A673 (cell line): ENCODE measurements at places on chromosomes 11 and 22. TPM values are rescaled to one million over a fixed set of nuclear protein-coding genes. Genes with fewer than 3 reads are reported as not detected.

AP1B1 gene
- 68.1 and 75.2 TPM in 2 replicates for total RNA-seq

KIRREL3 gene
- not detected in 2 replicates for total RNA-seq

TEX12 gene
- total RNA-seq: 0.26 and 0.41 TPM in 2 replicates

DNA sequence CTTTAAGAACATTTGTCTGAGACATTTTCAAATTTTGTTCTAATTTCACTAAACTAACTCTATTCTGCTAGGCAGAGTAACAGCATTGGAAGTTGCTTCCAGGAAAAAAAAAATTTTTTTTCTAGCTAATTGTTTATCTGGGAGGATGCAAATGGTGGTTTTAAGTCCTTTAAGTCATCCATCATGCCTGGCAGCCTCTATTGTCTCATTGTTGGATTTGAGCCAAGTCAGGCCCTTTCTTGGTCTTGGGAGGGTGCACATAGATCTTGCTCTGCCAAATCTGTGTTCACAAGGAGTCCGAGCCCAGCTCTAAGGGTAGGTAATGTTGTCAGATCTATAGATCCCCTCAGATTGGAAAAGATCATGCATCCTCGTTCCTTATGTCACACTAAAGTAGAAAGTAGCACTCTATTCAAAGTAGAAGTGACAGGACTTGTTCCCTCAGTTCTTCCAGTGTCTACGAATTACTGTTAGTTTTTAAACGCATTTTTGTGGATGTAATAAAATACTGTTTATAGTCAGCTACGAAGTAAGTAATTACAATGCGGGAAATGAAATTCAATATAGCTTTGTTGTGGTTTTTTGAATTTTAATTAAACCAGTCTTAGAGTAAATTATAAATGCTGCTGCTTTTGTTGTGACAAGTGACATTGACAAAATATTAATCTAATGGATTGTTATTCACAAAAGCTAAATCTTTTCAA, 166.0 kb upstream of the RASSF10 start:
- DNase-seq: peak; percentile 93

DNA sequence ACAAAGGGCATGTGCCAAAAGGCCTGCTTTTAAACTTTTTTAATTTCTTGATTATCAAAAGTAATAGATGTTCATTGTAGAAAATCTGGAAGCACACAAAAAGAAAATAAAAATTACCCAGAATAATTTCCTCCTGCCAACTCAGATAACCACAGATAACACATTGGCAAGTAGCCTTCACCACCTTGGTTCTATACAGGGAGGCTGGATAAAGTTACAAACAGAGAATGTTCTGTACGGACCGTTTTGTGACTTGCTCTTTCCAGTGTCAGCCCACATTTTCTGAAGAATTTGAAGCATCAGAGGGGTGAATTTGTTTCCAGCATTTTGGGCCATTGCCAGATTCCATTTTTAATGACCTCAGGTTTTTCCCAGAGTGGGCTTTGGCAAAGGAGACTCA, 23.5 kb downstream of the TUG1 start:
- no peak for DNase-seq

GRCh38 chr11:45885921-45886721, 670 bp downstream of the MAPK8IP1 start:
- no peak for DNase-seq

LDHAL6A gene
- total RNA-seq: not detected in 2 replicates

- no peak for DNase-seq
These were observed 3.4 kb downstream of the PANX2 start for GRCh38 chr22:50173983-50174355.

DNA sequence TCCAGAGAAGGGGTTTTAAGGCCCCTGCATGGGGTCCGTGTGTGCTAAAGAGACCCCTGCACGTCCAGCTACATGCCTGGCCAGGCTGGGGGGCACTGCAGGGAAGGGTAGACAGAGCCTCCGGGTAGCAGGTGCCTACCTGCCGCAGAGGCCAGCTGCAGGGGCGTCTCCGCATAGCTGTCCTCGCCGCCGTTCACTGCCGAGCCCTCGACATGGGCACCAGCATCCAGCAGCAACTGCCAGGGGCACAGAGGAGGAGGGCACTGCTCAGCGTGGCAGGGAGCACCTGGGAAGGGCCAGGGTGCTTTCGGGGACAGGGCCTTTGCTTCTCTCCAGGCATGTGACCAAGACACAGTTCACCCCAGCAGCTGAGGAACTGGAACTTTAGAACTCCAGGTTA, 59.7 kb downstream of the NAT10 start:
- no peak for DNase-seq

DNA sequence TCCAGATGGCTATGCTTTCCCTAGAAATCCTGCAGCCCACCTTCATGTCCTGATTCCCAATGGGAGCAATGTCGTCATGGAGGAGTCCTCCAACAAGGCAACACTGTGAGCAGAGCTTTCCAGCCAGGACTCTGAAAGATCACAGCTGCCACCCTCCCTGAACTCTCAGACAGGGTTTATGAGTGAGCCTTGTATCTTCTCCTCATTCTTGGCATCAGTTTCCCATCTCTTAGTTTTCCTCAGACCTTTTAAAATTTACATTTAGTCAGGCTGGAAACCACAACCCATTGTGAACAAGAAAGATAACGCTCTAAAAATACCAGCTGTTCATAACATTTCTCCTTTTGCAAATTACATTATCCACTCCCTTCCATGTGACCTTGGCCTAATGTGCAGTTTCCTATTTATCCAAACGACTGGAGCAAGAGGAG, 15.6 kb upstream of the LYVE1 start:
- peak; percentile 17 for DNase-seq

GRCh38 chr11:34134765-34135164, 29.3 kb downstream of the NAT10 start:
- DNase-seq: no peak

DNA sequence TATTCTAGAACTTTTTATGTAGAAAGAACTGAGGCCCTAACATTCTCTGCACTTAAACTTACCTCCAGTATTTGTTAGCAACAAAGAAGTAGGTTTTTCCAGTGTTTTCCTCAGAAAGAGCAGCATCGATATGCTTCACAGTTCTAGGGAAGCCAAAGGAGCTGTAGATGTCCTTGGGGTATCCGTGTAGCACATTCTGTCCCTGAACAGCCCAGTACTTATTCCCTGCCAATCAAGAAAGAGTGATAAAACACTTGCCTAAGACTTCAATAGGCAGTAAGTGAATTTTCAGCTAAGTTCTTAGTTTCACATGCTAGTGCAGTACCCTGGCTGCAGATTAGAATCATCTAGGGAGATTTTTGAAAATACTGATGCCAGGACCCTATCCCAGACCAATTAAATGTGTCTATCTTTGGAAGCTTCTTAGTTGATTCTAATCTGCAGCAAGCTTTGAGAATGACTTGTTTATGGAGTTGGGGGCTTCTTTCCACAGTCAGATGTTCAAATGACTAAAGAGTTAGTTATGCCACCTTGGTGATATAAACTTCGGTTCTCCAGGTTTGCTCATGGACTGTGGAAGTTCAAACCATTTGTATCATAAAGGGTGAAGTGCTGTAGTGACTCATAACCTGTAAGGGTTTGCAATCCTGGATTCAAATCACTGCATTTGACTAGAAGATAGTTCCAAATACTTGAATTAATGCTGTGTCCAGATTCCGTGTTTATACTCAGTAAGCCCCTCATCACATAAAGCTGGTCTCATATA, 6.5 kb downstream of the MMP1 start:
- no peak for DNase-seq

LIMK2 gene
- total RNA-seq: 27.9 and 33.4 TPM in 2 replicates

DNA sequence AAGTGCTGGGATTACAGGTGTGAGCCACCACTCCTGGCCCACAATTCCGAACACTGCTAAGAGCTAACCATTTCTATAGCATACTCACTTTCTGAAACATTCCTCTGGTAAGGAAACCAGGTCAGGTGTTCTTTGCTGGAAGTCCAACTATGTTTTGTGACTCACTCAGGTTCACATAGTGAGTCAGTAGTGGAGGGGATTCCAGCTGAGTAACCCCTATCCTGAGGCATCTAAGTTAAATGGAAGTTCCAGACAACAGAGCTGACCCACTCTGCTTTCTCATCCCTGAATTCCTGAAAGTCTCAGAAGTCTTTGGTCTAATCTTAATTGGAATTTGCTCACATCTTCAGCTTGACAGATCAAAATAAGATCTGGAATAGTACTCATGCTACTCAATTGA, 3.0 kb upstream of the CHRNA10 start:
- no peak for DNase-seq

- no peak for DNase-seq
These were observed 92.3 kb upstream of the AMOTL1 start for GRCh38 chr11:94675813-94676212.

DNA sequence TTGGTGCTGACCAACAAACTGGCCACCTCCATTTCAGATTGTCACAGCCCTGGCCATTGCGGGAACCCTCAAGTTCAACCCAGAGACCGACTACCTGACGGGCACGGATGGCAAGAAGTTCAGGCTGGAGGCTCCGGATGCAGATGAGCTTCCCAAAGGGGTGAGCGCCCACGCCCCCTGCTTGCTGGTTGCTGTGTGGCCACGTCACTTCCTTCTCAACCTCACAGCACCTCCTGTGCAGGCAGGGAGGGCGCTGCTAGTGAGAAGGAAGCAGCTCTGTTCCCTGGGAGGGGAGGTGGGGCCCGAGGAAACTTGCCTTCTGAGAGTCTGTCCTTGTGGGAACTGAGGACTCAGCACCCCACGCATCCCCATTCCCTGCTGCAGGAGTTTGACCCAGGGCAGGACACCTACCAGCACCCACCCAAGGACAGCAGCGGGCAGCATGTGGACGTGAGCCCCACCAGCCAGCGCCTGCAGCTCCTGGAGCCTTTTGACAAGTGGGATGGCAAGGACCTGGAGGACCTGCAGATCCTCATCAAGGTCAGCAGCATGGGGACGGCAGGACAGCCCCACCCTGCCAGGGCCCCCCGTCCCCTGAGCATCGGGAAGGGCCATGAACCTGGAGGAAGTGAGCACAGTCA, 19.3 kb downstream of the POLR3H start:
- peak; percentile 67 for DNase-seq

GRCh38 chr11:70581991-70582885, 183.9 kb downstream of the CTTN start:
- DNase-seq: no peak

SMTNL1 gene
- total RNA-seq: not detected in 2 replicates

DNA sequence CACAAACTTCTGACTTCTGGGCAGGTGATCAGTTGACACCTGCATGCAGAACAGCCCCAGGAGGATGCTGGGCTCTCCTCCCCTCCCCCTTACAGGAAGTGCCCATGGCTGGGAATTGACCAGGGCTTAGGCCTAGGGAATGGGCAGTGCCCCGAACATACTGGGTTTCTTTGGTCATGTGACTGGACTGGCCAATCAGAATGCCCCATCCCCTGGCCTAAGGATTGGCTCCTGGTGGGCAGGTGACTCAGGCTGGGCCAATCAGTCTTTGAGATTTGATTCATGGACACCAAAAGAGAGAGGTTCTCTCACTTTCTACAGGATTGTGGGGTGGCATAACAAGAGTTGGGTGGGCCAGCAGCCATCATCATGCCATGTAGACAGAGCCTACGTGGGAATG, 37.1 kb downstream of the MCM5 start:
- peak; percentile 37 for DNase-seq

DNA sequence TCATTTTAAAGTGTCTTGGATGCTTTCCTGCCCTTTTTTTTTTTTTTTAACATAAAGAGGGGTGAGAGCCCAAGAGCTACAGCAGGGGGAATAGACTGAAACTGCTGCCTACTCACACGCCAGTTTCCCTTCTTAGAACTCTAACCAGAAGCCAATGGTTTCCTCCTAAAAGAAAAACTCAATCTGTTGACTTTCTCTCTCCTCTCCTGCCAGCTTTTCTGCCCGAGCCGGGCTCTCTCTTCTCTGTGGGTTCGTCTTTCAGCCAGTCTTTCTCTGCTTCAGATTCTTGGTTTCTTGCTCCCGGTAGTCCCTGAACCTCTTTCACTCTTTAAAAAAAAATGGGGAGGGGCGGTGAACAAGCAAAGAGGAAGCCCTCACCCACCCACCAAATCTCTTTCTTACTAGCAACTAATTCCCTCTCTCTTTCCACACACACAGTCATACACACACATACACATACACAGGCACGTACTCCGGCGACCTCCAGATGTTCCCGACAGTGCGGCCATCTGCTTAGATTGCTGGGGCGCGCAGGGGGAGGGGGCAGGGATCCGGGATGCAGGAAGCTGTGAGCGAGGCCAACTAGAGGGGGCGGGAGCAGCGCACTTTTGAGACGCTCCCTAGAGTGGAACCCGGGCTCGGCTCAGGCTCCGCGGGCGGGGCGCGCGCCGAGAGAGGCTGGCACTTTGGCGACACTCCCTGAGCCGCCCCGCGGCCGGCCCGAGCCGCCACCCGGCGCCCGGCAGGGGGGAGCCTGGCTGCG, 444 bp upstream of the TSKU start:
- DNase-seq: peak; percentile 99

OTOG gene
- not detected in 2 replicates for total RNA-seq

DNA sequence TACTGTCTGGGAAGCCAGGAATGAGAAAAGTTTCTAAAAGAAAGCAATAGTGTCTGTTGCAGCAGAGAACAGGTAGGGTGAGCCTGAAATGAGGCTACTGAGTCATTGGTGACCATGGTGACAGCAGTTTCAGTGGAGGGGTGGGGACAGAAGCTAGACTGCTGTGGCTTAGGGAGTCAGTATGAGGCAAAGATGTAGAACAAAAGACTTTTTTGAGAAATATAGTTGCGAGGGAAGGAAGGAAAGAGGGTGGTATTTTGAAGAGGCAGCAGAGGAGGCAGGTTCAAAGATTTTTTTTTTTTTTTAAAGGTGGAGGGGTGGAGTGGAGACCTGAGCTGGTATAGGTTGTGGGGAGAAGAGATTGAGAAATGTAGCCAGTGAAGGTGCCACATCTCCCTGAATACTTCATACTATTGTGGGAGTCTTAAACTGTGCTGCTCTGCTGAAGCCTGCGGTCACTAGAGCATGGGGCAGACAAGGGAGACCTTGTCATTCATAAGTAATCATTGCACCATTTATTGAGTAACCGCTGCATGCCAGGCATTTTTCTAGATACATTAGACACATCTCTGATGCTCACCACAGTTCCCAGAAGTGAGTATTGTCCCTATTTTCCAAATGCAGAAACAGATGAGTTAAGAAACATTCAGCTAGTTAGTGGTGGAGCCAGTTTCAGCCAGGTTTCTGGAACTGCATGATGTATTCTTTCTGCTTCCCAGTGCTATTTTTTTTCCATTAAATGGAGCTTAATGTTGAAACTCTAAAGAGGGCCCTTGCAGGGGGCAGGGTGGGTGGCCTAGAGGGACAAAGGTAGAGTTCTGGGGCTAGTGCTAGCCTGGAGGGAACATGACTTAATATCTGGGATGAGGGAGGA, 49.9 kb downstream of the STIM1 start:
- DNase-seq: no peak

GRCh38 chr11:103939694-103940093, 96.7 kb upstream of the DDI1 start:
- DNase-seq: no peak
